NCI-H1436 treated with DMSO at 0.1 percent for 48 hours (cell line): ENCODE measurements at places on chromosomes 5 and 9.

- DNase-seq: no peak
Observed at GRCh38 chr9:8864545-8864896, 1064.9 kb upstream of the DMAC1 start.

DNA sequence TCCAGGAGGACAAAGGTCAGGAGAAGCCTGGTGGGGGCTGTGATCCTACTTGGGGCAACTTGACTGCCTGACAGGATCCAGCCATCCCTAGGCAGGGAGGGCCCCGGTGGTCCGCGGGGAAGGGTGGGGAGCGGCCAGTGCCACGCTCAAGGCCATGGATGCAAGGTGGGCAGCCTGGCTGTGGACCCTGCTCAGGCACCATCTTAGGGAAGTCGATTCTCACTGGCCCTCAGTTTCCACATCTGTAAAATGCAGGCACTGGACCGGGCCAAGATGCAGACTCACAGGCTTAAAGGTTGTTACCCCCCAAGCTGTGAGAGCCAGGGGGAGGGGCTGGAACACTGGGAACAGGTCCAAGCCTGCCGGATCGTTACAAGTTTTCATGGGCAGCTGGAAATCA, 8.7 kb upstream of the DOLPP1 start:
- no peak for DNase-seq

- no peak for DNase-seq
Observed at GRCh38 chr5:24609706-24610105, 35.1 kb downstream of the CDH10 start.

GRCh38 chr5:97644896-97645295, 461.8 kb upstream of the RIOK2 start:
- no peak for DNase-seq

DNA sequence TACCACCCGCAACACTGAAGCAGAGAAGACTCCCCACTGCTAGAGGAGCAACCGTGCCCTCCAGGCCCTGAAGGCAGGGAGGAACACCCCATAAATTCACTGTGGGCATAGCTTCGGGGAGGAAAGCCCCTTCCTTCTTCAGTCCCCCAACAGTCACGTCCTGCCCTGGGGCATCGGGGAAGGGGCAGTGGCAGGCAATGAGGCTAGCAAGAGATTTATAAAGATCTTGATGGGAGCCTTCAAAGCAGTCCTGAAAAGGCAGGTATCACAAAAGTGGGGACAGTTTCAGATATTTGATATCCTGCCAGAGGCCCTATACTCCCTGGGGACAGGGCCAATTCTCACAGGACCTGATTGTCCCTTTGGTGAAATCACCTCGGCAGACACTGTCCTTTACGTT, 16.9 kb upstream of the TRIM14 start:
- no peak for DNase-seq

DNA sequence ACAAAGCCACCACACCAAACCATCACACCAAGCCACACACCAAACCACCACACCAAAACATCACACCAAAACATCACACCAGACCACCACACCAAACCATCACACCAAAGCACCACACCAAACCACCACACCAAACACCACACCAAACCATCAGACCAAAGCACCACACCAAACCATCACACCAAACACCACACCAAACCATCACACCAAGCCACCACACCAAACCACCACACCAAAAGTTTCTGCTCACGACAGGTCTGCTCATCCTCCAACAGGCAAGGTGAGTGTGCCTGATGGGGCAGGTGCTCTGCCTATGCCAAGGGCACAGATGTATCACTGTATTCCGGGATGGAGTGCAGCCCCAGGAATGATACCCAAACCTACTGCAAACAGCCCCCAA, 87.9 kb upstream of the FSTL4 start:
- DNase-seq: no peak

- no peak for DNase-seq
Observed at GRCh38 chr5:69364414-69364813, 4.9 kb downstream of the AK6 start.

DNA sequence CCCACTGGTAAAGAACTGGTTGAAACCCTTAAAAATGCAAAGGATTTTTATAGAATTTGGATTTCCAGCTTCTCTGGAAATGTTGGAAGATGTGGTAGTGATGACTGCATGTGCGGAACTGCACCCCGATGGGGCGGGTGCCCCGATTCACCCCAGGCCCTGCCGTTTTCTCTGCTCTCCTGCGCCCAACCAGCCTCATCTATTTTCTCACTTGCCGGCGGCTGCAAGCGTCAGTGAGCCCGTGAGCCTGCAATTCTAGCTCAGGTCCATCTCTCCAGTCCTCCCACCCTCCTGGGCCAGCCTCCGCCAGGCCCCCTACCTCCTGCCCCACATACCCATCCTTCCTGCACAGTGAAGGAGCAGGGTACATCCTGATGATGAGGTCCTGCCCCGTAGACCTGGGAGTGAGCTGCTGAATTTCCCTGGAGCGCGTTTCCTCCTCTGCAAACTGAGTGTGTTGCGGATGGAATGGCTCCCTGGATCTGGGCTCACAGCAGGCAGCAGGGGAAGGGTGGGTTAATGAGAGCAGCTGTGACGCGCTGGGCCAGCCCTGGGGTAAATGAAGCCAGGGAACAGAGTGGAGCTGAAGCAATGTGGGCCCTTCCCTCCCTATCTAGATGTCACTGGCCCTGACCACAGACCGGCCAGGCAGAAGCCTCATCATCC, 45.9 kb upstream of the PHYKPL start:
- no peak for DNase-seq

DNA sequence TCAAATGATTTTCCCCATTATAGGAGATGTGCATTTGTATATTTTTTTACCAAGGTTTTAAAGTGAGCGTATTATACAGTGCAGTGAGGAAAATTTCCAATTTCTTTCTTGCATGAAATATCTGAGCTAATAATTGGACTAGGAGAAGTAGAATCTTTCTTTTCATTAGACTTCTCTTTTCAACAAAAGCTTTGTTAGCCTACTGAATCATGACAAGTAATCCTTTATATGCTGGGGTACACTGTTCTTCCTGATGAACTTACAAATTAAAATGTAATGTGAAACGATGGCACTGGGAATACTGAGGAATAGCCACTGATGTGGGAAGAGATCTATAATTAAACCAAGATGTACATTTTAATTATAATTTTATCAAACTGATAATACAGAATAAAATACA, 829.6 kb downstream of the PTPRD start:
- no peak for DNase-seq

- DNase-seq: no peak
Observed at GRCh38 chr5:42621242-42621641, 135.4 kb upstream of the CCDC152 start.

GRCh38 chr5:43073597-43074546, 33.8 kb upstream of the ANXA2R start:
- no peak for DNase-seq

GRCh38 chr5:3348576-3349535, 246.8 kb upstream of the IRX1 start:
- DNase-seq: no peak
